Activated naive CD4-positive, alpha-beta T cell (primary cell): ENCODE measurements at places on chromosomes 2 and 18.

DNA sequence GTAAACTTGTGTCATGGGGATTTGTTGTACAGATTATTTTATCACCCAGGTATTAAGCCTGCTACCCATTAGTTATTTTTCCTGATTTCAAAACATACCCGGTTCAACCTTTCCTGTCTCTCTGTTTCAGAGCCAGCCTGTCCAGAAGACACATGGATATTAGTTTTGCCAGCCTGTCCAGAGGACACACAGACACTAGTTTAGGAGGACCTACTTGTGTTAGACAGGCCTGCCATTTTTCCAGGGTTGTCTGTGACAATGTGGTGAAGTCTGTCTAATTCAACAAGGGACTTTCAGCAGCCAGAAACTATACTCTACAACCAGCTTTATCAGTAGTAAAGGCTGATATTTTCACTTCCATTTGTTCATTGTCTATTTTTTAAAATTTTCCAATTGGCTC is 56.1 kb upstream of the DCC start:
- DNase-seq = no peak

- no peak for DNase-seq
Measured at GRCh38 chr2:45637440-45637839, 14.0 kb upstream of the PRKCE start.

DNA sequence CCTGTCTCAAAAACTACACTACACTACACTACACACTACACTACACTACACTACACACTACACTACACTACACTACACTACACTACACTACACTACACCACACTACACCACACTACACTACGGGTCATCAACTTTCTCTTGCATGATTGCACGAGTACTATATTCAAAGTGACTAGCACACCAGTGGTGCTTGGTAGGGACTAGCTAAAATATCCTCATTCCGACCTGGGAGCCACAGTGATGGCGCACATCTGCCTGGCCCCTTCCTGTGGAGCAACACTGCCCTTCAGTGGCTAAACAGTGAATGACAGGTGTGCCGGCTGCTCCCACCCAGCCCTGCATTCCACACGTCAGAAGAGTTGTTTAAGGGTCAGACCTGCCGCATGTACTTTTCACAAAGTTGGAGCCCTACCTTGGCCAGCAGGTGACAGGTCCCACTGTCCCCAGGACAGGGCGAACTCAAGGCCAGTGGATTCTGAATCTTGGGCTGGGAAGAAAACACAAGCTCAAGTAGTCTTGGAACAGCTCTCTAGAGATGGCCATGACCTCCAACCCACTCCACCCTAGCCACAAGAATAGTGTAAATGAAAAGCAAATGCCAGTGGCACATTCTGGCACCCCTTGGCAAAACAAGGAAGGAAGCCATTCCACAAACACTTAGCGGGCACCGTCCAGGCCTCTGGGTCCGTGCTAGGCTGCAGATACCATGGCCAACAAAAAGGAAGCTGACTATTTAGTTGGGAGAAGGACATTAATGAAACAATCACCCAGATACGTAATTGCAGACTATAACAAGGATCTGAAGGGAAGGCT is 79.7 kb upstream of the MSH2 start:
- peak; percentile 7 for DNase-seq

DNA sequence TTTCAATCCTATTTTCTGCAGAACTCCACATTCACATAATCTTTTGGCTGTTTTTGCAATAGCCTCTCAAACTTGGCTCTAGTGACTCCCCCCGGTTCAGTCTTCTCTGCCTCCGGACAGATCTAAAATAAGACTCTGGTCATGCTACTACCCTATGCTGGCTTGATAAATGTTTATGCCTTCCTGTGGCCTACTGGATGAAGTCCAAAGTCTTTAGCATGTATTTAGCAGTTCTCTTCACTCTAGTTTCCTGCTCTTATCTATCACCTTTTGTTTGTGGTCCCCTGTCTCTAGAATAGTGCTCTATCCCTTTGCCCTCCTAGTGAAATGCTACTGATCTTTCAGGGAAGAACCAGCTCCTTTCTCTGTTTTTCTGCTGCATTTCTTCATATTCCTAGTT is 14.4 kb downstream of the ADCYAP1 start:
- no peak for DNase-seq

GRCh38 chr2:170073288-170073687 is 104.7 kb upstream of the MYO3B start:
- no peak for DNase-seq
